ENCODE measurements at places on chromosomes 13 and 19. TPM values are rescaled to one million over a fixed set of nuclear protein-coding genes. Genes with fewer than 3 reads are reported as not detected.

DNA sequence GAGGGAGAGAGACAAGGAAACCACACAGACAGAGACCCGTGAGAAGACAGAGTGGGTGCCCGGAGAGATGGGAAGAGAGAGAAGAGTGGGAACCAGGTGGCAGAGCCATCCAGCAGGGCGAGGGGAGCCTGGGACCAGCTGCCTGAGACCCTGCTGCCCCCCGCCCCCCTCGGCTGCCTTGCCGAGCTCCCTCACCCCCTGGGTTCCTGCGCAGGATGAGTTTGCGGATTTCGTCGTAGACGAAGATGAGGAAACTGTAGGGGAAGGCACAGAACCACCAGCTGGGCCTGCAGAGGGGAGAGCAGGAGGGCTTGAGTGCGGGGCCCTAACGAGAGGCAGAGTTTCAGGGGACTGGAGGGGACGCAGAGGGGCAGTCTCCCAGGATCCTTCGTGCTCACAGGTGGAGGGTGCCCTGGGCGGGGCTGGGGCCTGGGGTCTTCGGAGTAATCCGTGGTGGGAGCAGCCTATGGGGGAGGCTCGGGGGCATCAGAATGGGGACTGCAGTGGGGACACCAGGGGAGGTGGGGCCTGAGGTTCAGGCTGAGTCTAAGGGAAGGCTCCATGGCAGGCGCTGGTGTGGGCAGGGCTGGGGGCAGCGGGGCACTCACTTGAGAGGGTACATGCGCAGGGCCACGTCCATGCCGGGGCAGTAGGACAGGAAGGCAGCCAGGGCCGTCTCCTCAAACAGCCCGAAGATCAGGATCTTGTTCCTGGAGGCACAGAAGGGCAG lies 8.1 kb upstream of the RABAC1 start:
- DNase-seq: no peak

GRCh38 chr19:19749908-19750841 lies 17.3 kb upstream of the ZNF14 start:
- no peak for DNase-seq

DNA sequence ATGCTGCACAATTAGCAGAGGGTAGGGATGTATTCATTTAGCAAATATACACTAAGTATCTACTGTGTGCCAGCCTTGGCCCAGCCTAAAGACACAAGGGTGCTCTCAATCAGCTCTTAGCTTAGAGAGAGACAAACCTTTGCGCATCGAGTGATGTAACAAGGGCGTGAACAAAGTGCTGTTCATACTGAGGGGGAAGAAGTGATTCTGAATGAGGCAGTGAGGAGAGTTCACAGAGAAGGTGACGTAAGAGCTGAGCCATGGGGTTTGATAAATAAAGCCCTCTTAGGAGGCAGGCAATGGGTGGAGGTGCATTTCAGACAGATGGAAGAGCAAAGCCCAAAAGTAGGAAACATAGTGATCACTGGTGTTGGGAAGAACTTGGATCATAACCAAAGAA lies 68.5 kb downstream of the FLT1 start:
- no peak for DNase-seq

DNA sequence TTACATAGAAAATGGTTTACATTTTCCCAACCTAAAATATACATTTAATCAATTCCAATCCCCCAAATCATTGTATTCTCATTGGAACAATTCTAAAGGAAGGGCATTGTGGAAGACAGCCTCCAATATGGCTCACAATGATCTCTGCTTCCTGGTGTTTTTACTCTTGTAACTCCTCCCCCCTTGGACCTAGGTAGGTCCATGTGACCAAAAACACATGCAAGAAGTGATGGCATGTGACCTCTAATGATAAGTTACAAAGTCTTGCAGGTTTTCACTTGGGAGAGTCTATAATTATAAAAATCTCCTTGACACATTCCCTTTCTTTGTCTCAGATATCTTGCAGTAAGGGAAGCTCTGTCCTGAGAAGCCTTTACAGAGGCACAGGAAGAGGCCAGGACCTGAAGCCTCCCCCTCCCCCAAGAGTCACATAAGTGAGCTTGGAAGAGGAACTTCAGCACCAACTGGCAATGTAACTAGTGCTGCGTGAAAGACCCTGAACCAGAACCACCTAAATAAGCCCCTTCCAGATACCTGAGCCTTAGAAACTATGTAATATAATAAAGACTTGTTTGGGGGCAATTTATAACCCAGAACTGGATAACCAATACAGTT lies 816.2 kb upstream of the ATXN8OS start:
- DNase-seq: no peak

DNA sequence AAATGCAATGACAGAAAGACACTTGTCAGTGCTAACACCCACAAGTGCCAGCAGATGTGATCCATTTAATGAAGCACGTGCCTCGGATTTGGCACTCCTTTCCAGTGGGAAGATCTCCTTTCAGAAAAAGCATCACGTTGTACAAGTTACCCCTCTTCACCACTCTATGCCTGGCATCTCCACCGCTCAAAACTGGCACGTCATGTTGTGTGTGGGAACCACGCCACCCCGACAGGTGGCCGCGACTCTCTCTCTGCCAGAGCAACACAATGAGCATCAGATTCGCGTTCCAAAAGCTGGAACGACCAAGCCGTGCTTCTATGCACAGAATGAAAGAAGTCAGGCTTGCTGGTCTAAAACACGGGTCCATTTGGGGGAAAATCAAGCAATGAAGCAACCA lies 24.3 kb downstream of the TMTC4 start:
- no peak for DNase-seq

GRCh38 chr19:28905996-28906395 lies 307.0 kb downstream of the UQCRFS1 start:
- no peak for DNase-seq

DNA sequence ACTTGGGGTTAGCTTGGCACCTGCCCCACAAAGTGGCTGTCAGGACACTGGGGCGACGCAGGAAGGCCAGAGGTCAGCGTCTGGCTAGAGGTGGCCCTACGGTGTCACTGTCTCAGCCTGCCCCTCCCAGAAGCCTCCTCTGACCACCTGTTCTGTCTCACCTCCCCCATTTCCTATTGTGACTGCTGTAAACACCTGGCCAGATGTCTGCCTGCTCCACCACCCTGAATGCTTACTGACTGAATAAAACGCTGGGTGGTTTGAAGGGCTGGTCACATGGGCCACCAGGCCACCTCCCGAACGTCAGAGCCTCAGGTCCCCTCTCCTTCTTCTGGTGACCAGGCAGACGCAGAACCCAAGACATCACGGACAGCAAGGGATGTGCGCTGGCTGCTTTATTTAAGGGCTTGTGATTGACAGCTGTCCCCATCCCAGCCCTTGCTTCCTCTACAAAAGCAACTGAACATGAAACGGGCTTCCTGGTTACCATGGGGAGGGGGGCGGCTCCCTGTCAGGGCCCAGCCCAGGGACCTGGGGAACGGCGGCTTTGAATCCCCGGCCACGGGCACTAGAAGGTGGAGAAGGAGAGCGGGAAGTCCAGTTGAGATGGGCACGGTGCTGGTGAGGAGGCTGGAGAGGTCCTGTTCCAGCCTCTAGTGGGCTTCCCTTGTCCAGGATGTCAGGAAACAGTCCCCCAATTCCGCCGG lies 6.2 kb downstream of the ELOF1 start:
- no peak for DNase-seq

DNA sequence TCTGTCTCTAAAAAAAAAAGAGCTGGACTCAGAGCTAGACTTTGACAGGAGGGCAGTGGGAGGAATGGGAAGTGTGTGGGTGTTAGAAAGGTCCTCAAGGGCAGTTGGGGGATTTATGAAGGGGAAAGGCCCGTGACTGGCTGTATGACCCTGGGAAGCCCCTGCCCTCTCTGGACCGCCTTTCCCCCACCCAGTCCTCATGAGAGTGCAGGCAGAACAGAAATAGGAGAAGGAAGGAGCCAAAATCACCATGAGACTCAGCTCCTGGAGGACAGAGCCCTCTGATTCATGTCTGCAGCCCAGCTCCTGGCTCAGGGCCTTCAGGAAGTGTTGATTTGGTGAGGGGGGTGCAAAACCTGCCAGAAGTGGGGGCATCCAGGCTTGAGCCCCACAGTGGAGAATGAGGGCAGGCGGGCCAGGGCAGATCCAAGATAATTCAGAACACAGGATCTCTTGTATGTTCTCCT lies 8.7 kb upstream of the SMG9 start:
- DNase-seq: no peak

- no peak for DNase-seq
Measured at GRCh38 chr13:49791315-49791710, 1.2 kb downstream of the KPNA3 start.

DNA sequence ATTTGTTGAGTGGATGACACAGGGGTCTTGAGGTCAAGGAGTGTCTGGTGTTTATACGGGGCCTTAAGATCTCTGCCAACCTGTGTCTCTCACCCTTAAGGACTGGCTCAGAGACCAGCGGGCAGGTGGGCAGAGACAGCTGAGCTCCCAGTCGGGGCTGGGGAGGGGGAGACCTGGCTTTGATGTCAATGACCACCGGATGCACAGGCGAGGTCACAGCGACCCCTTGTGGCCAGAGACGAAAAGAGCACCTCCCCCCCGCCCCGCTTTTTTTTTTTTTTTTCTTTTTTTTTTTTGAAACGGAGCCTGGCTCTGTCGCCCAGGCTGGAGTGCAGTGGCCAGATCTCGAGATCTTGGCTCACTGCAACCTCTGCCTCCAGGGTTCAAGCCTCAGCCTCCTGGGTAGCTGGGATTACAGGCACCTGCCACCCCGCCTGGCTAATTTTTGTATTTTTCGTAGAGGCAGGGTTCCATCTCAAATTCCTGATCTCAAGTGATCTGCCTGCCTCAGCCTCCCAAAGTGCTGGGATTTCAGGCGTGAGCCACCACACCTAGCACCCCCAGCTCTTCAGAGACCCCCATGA lies 12.1 kb upstream of the KLK14 start:
- DNase-seq: no peak

GRCh38 chr13:41034881-41035280 lies 15.8 kb upstream of the ELF1 start:
- DNase-seq: no peak

GRCh38 chr13:35841060-35841521 lies 290.1 kb downstream of the DCLK1 start:
- DNase-seq: no peak

DNA sequence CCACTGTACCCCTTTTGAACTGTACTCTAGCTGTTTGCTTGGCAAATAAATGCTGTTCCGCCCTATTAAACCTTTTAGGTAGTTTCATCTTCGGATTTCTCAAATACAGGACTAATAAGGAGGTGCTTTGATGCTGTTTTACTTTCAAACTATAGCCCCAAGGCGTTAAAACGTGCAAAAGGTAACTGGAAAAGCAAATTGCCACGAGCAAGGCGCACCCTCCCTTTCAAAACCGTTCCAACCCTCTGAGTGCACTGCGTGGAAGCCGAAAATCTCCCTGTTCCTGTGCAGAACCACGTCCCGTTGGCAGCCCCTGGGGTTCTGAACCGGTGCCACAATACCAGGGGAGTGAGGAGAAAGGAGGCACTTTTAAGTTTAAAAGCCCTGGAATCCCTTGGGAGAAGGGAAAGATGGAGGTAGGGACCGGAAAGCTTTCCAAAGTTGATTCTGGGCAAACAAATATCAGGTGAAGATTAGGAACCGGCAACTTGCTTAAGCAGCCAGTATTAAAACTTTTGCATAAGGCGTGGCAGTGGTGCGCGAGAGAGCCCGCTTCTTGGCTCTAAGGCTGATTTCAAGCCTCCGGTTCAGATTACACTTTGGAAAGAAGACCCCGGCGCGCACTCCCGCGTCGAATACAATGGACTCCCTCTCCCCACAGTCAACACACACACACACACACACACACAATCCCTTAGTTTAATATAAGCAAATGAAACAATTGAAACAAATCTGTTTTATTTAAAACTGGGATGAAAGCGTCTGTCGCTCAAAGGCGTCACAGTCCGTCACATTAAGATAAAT lies 9.5 kb downstream of the POU4F1 start:
- DNase-seq: no peak

- no peak for DNase-seq
Measured at GRCh38 chr19:17322854-17323253, 11.8 kb downstream of the ANO8 start.

GRCh38 chr13:52832313-52832712 lies 16.1 kb downstream of the PCDH8 start:
- DNase-seq: no peak

- DNase-seq: no peak
Measured at GRCh38 chr13:72648513-72649065, 78.8 kb downstream of the MZT1 start.

GRCh38 chr19:51689751-51690453 lies 3.2 kb upstream of the SPACA6 start:
- DNase-seq: no peak

GRCh38 chr19:51251468-51251820 lies 564 bp downstream of the SIGLECL1 start:
- no peak for DNase-seq

DNA sequence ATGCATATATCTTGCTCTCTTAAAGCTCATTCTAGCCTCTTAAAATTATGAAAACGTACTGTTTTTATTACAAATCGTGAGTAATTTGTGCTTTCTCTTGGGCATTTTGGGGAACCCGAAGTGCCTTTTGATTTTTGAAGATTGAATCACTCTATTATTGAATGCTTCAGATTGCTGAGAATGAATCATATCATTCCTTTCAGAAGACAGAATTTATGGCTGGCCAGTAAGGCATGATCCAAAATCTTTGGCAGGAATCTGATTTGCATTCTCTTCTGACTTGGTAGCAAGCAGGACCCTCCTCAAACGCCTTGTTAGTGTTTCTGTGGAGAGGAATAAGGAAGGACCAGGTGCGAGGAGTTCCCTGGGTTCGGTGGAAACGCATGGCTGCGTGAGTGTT lies 49.5 kb downstream of the STARD13 start:
- peak; percentile 63 for DNase-seq

DNA sequence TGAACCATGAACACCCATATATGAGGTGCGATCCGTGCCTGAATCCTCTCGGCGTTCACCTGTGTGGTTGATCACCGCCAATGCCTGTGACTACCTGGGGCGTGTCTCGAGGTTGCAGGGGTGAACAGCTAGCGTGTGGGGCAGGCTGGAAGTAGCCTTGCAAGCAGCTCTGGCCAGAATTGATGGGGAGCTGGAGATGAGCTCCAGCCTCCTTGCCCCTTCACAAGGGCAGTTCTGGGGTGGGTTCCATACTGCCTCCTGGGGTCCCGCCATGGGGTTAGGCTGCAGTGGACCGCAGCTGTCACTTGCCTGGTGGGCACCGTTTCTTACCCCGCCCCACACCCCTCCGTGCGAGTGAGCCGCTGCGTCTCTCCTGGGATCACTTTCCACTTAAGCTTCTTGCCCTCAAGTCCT lies 154.5 kb upstream of the SOX1 start:
- no peak for DNase-seq

Gene OLFM4
- 4.5 TPM for polyA plus RNA-seq

Gene PROZ
- polyA plus RNA-seq: not detected

Gene ZNF296
- polyA plus RNA-seq: 0.09 TPM

Gene NLRP11
- polyA plus RNA-seq: not detected

Gene C1QTNF9
- polyA plus RNA-seq: not detected

Gene EEF1AKMT1
- 5.8 TPM for polyA plus RNA-seq

Gene APOC4
- not detected for polyA plus RNA-seq

Gene TTYH1
- polyA plus RNA-seq: not detected

Gene SHISA2
- polyA plus RNA-seq: 0.04 TPM

Gene PLK5
- polyA plus RNA-seq: not detected

Gene TUBB4A
- polyA plus RNA-seq: not detected
